GM04504 (cell line): ENCODE measurements at places on chromosomes 7 and 10.

GRCh38 chr7:42175834-42176723 lies 60.9 kb downstream of the GLI3 start:
- DNase-seq = no peak

DNA sequence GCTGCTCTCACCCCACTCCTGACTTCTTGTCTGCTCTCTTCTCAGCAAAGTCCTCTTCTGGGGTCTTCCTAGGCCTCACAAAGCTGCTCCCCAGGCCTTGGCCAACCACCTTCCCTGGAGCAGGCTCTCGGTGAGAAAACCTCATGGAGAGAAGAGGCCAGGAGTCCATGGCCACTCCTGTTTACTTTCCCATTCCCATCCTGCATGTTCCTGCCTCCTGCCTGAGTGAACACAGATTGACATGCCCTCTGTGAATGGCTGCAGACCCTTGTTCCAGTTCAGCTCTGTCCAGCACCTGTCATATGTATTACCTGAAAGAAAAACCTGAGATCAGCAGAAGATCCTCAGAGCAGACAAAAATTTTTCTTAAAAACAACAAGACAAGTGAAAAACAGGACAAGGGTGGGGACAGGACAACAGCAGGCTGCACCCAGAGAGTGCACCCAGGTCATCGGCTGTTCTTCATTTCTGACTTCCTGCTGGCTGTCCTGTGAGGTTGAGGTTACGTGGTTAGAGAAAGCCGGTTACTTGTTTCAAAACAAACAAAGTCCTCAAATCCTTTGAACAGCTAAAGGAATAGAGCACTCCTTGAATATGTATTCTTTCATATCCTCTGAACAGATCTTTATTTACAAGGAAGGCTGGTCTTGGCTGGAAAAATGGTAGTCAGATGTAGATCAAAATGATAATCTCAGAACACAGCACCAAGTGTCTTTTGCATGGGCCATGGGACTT lies 34.0 kb upstream of the DLD start:
- DNase-seq = no peak

- no peak for DNase-seq
Measured at GRCh38 chr7:92769844-92770243, 66.5 kb downstream of the CDK6 start.

GRCh38 chr10:120085096-120085796 lies 192.7 kb downstream of the SEC23IP start:
- DNase-seq = no peak

GRCh38 chr7:111718886-111719285 lies 156.6 kb upstream of the IMMP2L start:
- no peak for DNase-seq

DNA sequence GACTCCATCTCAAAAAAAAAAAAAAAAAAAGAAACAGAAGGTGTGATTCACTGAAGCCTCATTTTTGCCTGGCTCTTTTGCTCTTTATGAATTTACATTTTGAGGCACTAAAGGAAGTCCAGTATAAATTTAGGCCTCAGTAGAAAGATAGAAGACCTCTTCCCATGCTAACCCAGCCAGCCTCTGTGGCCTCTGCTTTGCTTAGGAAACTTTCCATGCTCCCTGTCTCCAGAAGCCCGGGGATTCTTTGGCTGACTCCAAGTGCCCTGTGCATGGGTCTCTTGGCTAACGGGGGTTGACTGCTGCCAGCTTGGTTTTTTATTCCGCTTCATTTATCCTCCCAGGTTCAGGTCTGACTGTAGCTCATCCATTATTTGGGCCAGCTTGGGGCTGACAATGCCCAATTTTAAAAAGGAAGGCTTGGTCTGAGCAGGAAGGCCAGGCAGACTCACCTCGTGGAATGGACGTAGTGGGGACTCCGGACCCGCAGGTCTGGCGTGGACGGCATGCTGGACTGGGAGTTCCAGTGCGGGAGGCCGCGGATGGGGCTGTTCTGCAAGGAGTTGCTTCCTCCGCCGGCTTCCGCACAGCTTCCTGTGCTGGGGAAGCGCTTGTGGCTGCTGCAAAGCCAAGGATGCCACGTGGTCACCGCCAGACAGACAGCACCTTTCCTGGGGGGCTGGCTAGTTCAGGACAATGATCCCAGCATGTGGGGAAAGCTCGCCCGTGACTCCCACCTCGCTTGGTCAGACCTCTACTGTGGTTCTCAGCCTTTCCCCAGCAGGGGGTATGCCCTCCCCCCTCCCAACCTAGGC lies 72.3 kb downstream of the PRPF18 start:
- DNase-seq = no peak

DNA sequence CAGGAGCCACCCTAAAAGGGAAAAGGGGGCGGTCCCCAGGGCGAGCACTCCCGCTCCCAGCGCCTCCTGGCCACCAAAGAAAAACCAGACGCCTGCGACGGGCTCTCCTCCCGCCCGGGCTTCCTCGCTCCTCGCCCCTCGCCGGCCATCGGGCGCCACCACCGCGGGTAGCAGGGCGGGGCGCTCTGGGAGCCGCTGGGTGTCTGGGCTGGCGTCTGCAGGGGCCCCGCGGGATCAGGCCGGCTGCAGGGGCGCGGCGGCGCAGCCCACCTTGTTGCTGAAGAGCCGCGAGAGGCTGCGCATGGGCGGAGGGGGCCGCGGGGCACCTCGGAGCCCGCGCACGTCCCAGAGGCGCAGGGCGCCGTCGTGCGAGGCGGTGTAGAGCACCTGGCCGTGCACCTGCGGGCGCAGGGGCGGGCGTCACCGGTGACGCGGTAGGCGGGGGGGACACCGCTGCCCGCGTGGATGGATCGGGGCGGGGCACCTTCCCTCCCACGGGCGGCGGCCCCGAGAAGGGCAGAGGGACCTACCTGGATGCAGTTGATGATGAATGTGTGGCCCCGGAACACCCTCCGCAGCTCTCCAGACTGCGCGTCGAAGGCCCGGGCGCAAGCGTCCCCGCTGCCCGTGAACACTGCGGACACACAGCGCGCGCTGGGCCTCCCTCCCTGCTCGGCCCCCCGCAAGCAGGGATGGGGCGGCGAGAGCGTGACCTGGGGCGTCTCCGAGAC lies 28.3 kb downstream of the WDR86 start:
- no peak for DNase-seq

DNA sequence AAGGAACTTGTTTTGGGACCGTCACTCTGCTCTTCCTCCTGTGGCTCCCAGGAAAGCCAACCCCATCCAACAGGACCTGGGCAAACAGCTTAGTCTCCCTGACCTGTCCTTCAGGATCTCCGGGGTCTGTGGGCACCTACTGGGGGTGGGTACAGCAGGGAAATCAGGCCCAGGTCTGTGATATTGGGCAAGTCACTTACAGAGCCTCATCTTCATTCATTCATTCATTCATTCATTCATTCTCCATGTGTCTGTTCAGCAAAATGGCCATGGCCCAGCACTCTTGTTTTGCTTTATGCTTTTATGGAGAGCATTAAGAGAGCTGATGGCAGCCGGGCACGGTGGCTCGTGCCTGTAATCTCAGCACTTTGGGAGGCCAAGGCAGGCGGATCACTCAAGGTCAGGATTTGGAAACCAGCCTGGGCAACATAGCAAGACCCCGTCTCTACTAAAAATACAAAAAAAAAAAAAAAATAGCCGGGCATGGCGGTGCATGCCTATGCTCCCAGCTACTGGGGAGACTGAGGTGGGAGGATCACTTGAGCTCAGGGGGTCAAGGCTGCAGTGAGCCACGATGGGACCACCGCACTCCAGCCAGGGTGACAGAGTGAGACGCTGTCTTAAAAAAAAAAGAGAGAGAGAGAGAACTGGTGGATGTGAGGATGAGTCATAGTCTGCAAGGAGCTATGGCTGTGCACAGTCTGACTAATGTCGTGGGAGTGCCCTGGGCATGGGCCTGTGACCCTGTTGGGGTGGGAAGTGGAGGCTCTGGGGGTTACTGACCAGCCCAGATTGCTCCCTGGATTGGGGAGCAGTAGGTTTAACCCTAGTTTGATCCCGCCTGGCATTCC lies 54.3 kb downstream of the CLIP2 start:
- DNase-seq = peak; percentile 38

GRCh38 chr10:105973902-105974301 lies 1190.6 kb downstream of the SORCS1 start:
- no peak for DNase-seq

- DNase-seq = no peak
Measured at GRCh38 chr10:18567343-18567856, 84.0 kb downstream of the NSUN6 start.

DNA sequence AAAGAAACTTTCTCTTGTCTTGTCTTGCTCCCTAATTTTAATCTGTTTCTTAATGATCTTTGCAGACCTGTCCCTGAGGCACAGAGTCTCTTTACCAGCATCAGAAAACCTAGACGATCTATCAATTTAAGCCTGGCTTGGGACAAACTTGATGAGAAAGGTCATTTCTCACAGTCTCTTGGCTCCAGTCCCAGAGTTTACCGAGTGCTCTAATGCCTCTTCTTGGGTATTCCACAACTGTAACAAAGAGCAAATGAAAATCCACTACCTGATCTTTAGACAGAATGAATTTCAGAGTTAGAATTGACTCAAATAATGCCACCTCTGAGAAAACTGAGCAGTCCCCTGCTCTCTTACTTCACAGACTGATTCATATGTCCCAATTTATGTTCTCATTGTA lies 106.4 kb upstream of the DNAJB12 start:
- DNase-seq = no peak

DNA sequence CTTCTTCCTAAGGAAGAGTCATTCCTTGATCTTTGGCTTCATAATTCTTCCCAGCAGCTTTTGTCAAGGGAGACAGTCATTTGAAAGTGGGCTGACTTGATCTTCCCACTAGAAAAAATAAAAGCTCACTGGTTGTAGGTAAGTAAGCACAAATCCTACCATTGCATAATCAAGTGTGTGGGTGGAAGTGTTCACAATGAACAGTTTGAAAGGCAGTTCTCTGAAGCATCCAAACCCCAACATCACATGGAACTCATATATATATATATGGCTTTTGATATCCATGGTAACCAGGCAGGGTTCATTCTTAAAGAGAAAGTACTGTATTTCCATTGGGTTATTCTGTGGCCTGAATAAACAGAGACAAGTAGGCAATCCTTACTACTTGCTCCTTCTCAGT lies 51.6 kb downstream of the ARMH3 start:
- DNase-seq = no peak

DNA sequence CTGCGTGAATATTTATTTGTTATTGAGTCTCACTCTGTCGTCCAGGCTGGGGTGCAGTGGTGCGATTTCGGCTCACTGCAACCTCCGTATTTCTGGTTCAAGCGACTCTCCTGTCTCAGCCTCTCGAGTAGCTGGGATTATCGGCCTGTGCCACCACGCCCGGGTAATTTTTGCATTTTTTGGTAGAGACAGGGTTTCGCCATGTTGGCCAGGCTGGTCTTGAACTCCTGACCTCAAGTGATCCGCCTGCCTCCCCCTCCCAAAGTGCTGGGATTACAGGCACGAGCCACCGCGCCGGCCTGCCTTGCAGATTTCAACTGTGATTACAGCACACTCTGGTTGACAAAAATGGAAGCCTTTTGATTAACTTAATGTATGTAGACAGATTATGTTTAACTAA lies 730.0 kb upstream of the VSTM2A start:
- no peak for DNase-seq

DNA sequence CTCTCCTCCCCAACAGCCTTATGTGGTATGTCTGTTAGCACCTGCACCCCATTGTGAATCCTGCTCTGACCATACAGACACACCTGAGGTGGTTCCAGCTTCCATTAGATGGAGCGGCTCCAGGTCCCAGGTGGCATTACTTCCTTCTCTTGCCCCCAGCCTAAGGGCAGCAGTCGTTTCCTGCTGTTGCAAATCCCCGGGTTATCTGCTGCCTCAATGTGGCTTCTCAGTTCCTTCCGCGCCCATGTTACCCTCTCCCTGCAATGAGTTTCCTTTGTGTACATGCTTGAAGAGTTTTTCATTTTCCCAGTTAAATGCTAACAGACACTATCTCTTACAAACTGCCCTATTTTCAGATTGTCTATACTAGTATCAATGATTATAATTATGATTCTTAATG lies 62.8 kb upstream of the PRKCQ start:
- no peak for DNase-seq

GRCh38 chr7:51315393-51316261 lies 982 bp downstream of the COBL start:
- DNase-seq = no peak

- DNase-seq = no peak
Measured at GRCh38 chr7:45070254-45070642, 18.5 kb downstream of the NACAD start.

DNA sequence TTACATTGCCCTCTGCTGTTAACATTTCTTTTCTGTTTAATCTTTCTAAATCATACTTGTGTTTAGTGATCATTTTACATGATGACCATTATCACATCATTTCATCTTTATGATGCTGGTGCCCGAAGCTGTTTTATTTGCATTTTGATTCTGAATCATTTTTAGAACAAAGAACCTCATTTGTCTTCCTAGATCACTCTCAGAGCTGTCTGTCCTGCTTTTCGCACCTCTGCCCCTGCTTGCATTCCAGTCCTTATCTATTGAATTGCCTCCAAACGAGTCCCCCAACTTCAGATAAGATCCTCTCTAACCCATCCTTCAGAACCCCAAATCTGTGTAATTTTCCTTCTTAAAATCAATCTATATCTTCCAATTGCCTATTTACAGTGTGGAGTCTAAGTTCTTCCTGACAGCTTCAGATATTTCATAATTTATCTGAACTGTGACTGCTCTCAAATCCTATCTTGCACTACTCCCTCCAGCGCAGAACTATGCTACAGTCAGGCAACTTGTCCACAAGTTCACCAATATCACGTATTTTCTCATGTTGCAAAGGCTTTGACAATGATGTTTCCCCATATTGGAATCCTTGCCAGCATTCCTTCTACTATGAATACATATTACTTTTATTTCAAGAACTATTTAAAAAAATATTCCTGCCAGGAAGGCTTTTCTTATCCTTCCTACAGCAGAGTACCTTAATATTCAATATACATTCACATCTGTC lies 346.5 kb upstream of the CACNA2D1 start:
- no peak for DNase-seq

DNA sequence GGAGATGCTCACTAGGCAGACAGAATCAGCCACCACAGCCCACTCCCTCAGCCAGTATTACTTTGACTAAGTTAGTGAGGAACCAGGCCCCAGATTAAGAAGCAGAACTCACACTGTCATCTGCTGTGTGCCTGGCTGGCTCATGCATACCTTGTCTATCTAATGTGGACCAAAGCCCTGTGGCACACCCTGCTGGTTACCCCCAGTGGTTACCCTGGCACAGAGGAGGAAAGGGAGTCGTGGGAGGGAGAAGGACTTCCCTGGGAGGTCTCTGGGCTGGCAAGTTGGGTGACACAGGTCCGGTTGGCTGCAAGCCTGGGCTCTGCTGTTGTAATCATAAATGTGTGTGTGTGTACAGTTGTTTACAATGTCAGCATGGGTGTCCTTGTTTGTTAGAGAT lies 7.5 kb upstream of the SH2D4B start:
- no peak for DNase-seq

- DNase-seq = no peak
Measured at GRCh38 chr7:21352540-21353387, 75.1 kb upstream of the SP4 start.

GRCh38 chr10:76432016-76433012 lies 1000.9 kb downstream of the LRMDA start:
- peak; percentile 62 for DNase-seq

DNA sequence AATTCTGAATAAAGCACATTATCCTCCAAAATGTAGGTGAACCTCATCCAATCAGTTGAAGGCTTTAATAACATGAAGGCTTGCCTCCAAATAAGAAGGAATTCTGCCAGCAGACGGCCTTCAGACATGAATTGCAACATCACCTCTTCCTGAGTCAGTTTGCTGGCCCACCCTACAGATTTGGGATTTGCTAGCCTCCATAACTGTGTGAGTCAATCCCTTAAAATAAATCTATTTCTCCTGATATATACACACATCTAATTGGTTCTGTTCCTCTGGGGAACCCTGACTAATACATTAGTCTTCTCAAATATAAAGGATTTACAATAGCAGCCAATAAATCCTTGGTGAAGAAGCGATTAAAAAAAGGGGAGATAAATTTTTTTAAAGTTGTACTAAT lies 34.8 kb upstream of the OSBPL3 start:
- DNase-seq = peak; percentile 86
